ENCODE measurements at places on chromosomes 1 and 21.

GRCh38 chr1:205972491-205973168 lies 29.4 kb upstream of the SLC26A9 start:
- no peak for DNase-seq

DNA sequence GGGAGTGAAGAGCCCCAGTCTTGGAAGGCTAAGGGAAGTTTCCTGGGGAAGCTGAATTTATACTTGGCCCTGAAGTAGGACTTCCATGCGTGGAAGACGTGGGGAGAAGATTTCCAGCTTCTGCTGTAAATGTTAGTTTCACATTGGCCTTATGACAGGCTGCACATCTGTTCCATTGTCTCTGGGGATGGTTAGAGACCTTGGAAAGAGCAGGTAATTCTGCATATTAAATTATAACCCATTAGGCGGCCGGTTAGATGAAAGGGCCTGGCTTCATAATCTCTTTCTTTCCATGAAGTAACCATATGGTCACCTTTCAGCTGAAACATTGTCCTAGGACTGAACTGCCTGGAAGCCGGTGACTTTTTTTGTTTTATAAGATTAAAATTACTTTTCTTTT lies 37.5 kb downstream of the DPT start:
- no peak for DNase-seq

DNA sequence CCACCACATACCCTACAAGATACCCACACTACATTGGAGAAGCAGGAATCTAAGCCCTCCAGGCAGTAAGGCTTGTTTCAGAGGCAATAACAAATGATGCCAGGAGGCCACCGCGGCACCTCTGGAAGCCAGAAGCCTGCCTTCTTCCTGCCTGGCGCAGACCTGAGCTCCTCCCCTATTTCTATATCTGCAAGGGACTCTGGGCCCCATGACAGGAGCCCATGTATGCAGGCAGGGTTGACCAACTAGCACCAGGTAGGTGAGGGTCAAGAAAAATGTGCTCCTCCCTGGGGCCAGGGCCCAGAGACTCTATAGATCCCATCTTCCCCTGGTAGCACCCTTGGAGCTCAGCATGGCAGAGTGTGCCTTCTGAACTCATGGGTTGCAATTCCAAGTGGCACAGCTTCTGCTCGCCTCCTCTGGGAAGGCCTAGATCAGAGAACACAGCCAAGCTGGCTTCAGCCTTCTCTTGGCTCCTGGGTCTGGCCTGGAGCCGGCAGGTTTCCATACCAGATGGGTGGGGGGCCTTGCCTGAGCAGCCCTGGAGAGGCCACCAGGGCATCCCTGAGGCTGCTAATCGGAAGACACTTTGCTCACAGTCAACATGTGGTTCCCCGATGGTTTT lies 85.1 kb downstream of the STUM start:
- no peak for DNase-seq

- DNase-seq: no peak
Observed at GRCh38 chr1:95520390-95520789, 286.4 kb downstream of the RWDD3 start.

DNA sequence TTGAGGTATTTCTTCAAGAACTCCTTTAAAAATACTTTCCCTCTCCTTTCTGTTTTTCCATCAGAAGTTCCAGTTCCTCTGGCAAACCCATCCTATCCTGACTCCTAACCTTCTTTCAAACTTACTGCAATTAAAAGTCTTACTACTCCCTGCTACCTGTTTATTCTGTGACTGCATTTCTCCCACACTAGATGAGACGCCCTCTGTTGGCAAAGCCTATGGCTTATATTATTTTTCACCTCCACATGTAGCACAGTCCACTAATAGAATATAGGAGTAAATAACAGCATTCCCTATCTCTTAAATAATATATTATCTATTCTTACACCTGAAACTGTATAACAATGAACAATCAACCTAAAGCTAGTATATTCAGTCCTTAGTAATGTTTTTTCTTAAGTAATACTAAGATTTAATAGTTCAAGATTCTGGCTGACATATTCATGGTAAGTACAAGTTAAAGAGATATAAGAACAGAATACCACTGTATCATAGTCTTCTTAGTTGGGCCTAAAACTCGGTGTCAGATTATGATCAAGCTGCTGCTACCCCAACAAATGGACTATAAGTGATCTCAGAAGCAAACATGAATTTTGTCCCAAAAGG lies 54.8 kb downstream of the RAB3GAP2 start:
- peak; percentile 17 for DNase-seq

DNA sequence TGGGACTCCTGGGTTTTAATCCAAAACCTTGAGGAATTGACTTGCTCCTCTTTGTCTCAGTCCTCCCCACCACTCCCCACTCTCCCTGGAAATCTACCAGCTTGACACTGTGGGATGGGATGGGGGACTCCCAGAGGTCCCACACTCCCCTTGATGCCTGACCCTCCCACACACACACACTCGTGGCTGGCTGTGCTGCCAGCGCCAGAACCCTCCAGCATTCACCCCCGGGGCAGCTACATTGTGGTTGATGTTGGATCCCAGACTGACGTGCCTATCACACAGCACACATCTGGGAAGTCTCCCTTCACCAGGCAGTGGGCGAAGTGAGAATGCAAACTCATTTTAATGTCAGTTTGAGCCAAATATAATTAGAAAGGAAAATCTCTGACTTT lies 10.0 kb downstream of the KIRREL1 start:
- no peak for DNase-seq

DNA sequence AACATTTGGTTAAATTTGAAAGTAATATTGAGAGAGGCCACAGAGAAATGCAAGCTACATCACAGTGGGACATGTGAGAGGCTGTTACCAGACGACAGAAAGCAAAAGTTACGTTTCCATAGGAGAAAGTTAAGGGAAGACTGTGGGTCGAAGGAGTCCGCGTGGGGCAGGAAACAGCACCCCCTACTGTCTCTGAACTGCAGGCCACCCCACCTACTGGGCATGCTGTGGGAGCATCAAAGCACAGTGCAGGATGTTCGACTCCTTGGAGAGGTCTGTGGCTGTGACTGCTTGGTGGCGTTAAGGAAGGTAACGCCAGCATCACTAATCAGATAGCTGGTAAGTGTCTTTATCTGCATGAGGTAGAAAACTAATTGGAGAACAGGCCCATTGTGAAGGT lies 123.9 kb downstream of the PTBP2 start:
- DNase-seq: peak; percentile 48

GRCh38 chr1:224739303-224739996 lies 123.3 kb downstream of the CNIH3 start:
- DNase-seq: no peak

GRCh38 chr1:39385067-39385988 lies 106.1 kb upstream of the BMP8A start:
- DNase-seq: no peak

DNA sequence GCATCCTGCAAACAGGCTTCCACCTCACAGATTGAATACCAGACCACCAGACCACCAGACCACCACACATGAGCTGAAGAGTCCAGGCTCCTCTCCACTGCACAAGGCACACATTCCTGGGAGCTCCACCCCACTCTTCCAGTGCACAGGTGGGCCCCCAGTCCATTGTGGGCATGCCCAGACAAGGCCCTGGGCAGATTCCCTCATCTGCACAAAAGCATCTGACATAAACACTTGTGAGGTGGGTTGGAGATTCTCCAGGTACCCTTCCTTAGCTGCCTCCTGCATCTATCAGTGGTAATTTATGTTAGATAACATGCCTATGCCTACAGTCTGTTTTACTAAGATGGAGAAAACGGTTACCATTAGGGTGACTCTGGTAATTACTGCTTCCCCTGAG lies 11.6 kb upstream of the CTBS start:
- DNase-seq: no peak

DNA sequence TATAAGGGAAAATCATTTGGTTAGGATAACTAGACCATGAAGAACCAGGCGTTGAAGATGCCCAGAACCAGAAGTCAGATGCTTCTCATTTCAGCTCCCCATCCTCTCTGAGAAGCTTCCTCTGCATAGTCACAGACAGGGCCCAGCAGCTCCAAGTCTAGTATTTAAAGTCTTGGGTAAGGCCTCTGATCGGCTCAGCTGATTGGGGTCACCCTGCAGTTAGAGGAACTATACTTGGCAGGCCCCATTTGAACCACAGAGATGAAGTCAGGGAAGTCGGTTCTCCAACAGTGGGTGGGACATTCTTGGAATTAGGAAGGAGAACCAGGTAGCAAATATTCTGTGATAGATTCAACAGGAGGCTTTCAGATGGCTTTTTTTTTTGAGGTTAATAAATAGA lies 48.3 kb downstream of the SLC22A15 start:
- no peak for DNase-seq

- DNase-seq: peak; percentile 90
Observed at GRCh38 chr1:42941640-42942330, 16.9 kb downstream of the SLC2A1 start.

- no peak for DNase-seq
Observed at GRCh38 chr1:27429029-27429425, 36.6 kb downstream of the GPR3 start.

- no peak for DNase-seq
Observed at GRCh38 chr1:211939876-211940468, 95.4 kb downstream of the INTS7 start.

GRCh38 chr21:22993144-22993543 lies 1994.9 kb downstream of the NCAM2 start:
- DNase-seq: no peak

DNA sequence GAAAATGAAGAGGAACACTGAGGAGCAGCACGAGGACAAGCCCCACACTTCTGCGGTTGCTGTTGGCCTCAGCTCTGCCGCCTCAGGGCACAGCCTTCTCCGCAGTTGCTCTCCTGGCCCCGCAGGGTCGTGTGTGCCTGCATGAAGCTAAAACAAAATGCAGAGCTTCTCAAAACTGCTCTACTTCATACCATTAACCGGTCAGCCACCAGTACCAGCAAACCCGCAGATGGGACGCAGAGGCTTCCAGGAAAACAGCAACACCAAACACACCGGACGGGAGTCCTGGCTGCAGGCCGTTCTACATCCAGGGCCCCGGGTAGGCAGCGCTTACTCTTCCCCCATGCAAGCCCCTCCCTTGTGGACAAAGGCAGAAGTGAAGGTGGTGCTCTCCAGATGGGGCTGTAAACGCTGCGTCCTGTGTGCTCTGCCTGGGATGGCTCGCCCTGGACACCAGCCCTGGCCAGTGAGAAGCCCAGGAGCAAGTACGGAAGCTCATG lies 7.1 kb upstream of the C1orf159 start:
- no peak for DNase-seq

GRCh38 chr1:209686322-209686721 lies 11.1 kb downstream of the G0S2 start:
- DNase-seq: no peak

- no peak for DNase-seq
Observed at GRCh38 chr1:13996334-13996733, 296.3 kb downstream of the PRDM2 start.

DNA sequence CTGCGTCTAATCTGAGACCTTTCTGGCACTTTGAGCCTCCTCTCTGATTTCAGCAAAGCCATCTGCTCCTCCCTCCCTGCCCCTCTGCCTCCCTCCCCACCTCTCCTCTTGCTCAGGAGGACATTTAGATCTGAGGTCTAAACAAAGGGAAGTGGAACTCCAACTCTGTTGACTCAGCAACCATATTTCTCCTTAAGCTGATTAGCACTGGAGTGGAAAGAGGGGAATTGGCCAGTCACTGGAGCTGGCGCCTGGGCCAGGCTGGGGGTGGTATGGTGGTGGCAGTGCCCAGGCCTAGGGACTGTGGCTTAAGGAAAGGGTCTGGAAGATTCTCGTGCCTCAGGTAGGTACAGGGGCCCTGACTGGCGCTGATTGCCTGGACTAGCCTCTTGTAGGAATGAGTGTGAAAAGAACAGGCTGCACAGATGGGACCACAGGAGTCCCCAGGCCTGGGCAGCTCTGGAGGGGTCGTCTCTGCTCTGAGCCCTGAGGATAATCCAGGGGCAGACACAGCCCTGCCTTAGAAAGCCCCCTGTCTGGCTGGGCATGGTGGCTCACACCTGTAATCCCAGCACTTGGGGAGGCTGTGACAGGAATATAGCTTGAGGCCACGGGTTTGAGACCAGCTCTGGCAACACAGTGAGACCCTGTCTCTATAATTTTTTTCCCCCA lies 11.9 kb downstream of the SH2D2A start:
- no peak for DNase-seq

DNA sequence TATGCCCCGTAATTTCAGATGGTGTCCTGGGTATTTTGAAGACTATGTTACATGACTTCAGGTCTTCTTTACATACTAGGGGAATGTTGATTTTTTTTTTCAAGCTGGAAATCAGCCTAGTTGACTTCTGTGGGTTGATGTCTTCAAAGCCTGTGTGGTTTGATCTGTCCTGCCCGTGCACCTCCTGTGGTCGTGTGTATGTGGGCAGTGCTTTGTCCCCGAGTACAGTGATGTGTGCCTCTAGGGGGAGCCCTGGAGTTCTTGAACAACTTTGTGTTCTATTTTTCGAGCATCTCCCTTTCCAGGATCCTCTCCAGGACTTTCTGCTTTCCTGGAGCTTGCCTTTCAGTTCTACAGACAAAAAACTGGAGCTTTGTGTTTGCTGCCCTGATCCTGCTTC lies 28.9 kb downstream of the OBSCN start:
- no peak for DNase-seq

DNA sequence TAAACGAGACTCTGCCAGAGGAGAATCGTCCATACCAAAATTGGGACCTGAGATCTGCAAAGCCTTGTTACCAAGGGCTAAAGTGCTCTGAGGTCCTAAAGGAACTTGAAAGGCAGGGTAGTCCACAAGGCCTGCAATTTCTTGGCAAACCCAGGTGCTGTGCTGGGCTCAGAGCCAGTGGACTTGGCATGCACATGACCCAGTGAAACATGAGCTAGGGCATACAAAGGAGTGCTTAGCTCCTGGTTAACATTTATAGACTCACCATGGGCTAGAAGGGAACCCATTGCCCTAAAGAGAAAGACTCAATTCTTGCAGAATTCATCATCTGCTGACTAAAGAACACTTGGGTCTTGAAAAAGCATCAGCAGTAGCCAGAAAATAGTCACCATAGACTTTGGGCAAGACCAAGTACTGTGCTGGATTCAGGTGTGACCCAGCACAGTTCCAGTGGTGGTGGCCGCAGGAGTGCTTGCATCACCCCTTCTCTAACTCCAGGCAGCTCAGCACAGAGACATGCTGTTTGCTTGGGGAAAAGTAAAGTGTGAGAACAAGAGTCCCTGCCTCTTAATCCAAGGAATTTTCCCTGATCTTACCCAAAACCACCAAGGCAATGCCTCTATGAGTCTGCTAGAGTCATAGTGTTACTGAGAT lies 1069.4 kb upstream of the ADGRL2 start:
- DNase-seq: no peak

DNA sequence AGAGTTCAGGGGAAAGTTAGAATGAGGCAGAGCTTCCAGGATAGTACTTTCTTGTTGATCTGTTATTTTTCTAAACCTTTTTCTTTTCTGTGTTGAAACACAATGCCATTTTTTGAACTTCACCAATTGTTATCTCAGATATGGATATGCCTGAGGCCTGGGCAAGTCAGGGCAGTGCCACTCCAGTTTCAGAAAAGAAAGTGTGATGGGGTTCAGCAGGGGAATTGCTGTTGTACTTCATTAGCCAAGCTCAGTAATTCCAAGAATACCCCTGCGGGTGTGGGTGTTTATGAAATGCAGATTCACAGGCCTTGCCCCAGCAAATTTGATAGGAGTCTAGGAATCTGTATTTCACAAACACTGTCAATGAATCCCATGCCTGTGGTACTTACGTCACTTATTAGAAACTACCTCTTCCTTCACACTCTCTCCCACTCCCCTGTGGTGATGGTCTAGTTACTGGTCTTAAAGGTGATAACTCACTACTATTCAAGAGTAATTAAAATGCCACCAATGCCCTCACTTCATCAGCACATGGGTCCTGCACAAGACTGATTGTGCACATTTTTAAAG lies 142.3 kb downstream of the PBX1 start:
- DNase-seq: no peak

Data from urothelium cell line (cell line).